ENCODE measurements at places on chromosomes 12 and 14. TPM values are rescaled to one million over a fixed set of nuclear protein-coding genes. Genes with fewer than 3 reads are reported as not detected.

- no peak for DNase-seq
These were observed 797 bp downstream of the UNG start for GRCh38 chr12:109098183-109098604.

DNA sequence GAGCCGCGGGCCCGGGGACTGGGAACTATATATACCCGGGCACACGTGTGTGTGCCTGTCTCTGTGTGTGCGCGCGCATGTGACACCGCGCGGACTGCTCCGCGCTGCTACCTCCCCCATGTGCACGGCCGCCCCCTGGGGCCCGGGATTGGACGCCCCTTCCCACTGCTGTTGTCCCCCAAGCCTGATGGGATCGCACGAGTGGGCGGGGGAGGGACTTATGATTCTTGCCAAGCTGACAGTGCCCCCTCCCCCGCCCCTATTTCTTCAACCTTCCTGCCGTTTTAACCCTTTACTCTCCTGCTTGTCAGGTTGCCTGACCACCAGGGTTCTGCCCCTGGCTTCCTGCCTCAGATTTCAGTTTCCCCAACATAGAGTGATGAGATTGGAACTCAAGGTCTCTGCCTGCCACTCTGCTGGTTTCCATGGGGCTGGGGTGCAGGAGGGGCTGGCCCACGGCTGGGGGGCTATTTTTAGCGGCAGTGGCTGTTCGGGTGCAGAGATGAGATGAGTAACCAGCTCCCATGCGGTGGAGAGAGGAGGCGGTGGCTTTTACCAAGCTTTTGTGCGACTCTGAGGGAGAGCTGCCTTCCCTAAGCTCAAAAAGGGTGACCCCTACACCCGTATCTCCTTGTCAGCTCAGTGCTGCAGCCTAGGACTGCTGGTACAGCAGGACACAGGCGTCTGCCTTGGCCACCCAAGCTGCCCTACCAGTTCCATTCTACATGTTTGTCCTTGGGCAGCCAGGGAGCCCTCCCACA is at the start of gene DDN:
Gene DDN (minus strand): TSS at position 5 of the 761 bp plus-strand sequence. CDS start 88 bp downstream, outside the sequence.
- peak; percentile 87 for DNase-seq

PARPBP gene
- 33.5 TPM for total RNA-seq

PKP2 gene
- total RNA-seq = 18.2 TPM

GRCh38 chr14:104879983-104880565 is 15.0 kb downstream of the CEP170B start:
- peak; percentile 25 for DNase-seq
